ENCODE measurements at places on chromosomes 12 and 14.

DNA sequence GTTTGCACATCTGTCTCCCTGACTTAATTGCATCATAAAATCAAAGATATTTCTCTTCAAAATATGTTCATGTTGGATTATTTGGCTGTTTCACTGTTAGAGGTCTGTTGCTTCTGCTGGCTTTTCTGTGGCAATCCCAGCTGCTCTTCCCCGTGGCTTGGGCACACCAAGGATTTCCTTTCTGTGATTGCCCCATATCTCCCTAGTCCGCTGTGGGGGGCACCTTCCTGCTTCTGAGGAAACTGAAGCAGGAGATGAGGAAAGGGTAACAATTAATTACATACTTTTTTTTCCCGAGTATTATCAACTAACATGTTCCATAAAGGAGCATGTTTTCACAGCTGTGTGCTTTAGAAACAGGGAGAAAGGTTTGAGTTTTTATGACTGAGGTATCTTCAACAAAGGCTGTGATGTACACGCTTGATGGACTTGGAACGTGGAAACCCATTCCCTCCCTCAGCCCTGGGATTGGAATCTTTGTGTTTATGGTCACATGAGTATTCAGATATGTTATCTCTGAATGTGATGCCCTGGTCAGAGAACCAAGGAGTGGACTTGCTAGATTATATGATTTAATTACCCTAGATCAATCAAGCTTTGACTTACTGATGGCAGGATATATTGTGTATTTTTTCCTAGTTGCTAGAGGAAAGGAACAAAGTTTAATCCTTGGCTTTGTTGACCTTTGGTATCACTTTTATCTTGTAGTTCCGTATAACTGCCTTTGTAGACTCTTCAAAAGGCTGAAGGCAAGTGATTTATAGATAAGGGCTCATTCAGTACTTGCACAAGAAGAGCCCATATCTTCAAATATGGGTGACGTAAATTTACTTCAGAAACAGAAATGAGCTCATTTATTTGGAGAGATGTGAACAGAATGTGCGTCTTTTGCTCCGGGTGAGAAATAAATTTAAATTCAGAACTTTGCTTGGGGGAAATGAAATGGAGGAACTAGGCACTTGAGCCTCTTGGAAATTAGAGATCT is 46.7 kb downstream of the BORCS5 start:
- no peak for DNase-seq

DNA sequence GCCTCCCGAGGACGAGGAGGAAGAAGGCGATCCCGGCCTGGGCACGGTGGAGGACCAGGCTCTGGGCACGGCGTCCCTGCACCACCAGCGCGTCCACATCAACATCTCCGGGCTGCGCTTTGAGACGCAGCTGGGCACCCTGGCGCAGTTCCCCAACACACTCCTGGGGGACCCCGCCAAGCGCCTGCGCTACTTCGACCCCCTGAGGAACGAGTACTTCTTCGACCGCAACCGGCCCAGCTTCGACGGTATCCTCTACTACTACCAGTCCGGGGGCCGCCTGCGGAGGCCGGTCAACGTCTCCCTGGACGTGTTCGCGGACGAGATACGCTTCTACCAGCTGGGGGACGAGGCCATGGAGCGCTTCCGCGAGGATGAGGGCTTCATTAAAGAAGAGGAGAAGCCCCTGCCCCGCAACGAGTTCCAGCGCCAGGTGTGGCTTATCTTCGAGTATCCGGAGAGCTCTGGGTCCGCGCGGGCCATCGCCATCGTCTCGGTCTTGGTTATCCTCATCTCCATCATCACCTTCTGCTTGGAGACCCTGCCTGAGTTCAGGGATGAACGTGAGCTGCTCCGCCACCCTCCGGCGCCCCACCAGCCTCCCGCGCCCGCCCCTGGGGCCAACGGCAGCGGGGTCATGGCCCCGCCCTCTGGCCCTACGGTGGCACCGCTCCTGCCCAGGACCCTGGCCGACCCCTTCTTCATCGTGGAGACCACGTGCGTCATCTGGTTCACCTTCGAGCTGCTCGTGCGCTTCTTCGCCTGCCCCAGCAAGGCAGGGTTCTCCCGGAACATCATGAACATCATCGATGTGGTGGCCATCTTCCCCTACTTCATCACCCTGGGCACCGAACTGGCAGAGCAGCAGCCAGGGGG is 979 bp downstream of the KCNA5 start:
- no peak for DNase-seq

DNA sequence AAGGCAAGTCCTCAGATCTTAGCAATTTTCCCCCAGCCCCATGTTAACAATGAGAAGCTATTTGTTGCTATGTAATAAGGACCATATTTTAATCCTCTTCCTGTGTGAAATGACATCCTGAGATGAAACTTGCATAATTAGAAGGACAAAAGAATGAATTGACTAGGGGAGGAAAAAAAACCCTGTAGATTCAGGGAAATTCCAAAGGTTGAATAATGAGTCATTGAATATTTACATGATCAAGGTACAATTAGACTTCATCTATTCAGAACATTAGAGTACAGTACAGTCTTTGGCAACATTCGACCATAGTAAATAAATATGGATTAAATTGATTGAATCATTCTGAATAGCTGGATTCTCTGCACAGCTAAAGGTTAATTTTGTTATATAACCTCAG is 9.4 kb downstream of the MYBPC1 start:
- DNase-seq = no peak

- no peak for DNase-seq
These were observed 34.5 kb upstream of the VRK1 start for GRCh38 chr14:96762650-96763049.

Data from NCI-H2107 (cell line).